ENCODE measurements at places on chromosomes 16 and 17.

DNA sequence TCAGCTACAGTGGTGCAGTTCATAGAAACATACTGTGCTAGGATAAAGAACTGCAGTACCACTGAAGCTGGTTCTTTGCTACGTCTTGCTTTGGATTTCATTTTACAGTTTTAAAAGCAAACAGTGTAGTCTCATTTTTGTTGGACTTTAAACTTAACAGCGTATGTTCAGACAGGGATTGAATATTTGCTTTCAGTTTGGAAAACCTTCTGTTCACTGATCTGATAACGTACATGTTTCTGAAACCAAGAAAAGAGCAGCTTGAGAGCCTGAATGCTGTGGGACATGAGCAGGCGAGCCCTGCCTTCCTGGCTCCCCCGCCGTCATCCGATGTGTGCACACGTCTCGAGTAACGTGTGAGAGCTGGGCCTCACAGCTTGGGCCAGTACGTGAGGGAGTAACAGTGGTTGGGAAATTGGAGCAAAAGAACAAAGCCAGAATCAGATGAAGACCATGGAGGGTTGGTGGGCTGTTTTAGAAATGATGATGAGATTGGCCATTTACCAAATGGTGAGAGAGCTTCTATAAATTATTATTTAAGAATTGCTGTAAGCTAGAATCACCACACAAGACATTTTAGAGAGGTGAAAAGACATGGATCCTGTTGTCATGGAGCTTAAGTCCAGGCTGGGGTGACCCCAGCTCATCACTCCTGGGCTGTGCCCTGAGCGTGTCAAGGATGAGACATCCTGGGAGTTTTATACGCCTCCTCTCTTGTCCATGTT lies 20.8 kb upstream of the CLEC18C start:
- DNase-seq, result no peak

DNA sequence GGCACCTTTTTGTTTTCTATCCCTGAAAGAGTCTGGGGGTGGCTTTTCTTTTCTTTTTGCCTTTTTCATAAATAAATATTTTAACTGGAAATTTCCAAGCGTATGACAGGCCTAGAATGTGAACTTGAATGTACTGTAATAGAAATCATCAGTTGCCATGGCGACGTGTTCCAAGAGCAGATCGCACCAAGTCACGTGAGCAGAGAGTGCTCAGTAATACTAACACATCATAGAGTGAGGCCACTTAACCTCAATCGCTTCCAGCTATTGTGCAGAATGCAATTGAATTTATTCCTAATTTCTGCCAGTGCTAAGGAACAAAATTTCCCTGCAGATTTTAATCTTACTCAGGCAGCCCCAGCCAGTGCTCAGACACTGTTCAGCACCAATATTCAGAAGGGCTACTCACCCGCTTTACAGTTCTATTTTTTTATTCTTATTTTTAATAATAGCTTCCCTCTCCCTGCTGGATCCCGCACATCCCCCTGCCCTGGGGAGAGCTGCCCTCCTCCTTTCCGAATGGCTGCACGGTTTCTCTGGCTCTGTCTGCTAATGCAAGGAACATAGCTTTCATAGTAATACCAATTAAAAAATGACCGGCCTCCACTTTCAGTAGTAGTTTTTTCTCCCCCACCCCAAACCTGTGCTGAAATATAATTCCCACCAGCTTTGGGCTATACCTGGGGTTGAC lies 26.2 kb upstream of the PMFBP1 start:
- peak; percentile 48 for DNase-seq

DNA sequence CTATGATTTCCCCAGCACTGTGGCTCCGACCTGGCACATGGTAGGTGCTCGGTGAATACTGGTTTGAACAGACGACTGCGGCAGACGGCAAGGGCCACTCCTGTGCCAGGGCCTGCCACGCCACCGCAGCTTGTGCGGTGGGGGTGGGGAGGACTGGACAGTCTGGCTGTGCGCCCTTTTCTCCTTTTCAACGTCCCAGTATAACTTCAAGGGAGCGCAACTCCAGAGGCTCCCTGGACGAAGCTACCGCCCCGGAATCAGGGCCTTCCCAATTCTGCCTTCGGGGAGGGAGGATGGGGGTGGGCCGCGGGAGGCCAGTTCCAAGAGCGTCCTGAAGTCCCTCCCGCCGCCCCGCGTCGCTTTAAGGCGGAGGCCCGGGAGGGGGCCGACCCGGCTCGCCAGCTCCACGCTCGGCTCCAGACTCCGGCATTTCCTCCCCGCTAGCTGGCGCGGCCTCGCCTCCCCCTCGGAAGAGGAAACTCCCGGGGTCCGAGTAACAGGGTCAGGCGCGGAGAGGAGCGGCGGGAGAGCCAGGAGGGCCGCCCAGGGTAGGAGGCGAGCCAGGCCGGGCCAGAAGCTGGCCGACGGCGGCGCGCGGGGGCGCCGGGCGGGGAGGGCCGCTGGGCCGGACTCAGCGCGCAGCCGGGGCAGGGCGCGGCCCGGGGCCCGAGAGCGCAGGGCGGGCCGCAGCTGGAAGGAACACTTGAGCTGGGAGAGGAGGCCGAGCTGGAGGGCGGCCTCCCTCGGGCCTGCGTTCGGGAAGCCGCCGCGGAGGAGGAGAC lies at the start of gene ITPRIPL2:
TSS of gene ITPRIPL2 (plus strand) at position 388 of the 782 bp plus-strand sequence. CDS start 498 bp downstream, outside the sequence.
- peak; percentile 27 for DNase-seq

GRCh38 chr17:10558049-10558448 lies 8.6 kb upstream of the MYH2 start:
- no peak for DNase-seq

- DNase-seq, result no peak
These were observed 54.9 kb upstream of the GNG13 start for GRCh38 chr16:855471-855870.

DNA sequence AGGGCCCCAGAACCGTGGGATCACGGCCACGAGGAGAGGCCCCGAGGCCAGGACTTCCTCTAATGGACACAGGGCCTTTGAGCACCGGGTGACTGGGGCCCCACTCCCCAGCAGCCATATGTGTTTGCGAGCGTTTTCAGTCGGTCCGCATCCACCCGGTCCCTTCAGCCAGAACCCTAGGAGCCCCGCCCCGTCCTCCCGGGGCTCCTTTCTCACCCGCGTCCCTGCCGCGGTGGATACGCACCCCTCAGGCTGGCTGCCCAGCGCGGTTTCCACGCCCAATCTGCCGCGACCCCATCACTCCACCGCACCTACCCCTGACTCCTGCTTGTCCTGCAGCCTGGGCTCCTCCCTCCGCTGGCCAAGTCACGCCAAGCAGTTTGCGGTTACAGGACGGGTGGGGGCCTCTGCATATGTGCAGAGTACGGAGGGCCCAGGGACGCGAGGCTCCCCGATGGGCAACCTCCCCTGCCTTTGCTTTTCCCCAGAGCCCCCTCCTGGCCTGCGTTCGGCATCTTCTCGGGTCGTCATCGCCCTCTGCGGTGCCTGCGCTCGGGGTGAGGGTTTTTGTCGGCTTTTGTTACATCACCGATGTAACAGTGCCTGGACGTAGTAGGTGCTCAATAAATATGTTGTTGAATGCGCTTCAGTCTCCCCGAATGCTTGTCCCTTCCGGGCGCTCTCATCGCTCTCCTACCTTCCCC lies 1.0 kb upstream of the TTYH2 start:
- DNase-seq, result no peak

DNA sequence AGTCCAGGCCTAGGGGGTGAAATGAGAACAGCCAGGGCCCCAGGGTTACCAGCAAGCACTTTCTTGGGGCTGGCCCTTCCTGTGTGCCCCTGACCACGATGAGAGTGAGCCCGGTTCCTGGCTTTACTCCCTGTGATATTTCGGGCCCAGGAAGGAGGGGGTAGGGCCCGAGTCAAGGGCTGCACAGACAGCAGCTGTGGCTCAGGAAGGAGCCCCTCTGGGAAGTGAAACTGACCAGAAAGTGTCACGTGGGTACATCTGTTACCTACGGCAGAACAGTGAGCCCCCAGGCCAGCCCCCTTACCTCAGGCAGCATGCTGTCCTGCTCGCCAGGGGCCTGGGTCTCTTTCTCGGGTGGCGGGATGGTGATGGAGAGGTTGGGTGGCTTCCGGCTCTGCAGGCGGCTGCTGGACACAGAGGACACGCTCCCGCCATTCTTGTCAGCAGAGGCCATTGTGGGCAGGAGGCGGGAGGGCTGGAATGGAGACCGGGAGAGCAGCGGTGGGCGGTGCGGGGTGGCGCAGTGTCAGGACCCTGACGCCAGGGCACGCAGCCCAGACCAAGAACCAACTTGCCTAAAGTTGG lies 13.8 kb downstream of the AANAT start:
- peak; percentile 34 for DNase-seq

DNA sequence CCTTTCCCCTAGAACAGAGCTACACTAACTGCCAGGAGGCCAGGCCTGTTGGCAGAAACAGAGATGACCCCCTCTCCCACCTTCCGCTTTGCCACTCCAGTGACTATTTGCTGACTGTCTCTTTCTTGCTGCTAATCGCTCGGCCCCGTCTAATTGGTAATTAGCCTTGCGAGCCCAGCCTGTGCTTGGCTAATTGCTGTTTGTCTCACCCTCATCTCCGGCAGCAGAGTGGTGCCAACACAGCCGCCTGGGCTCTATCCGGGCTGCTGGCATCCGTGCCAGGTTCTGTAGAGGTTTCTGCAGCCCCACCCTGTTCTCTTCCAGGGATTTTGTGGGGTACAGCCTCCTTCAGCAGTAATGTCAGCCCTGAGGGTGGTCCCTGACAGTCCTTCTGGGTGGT lies 27.4 kb upstream of the PHB1 start:
- DNase-seq, result no peak

DNA sequence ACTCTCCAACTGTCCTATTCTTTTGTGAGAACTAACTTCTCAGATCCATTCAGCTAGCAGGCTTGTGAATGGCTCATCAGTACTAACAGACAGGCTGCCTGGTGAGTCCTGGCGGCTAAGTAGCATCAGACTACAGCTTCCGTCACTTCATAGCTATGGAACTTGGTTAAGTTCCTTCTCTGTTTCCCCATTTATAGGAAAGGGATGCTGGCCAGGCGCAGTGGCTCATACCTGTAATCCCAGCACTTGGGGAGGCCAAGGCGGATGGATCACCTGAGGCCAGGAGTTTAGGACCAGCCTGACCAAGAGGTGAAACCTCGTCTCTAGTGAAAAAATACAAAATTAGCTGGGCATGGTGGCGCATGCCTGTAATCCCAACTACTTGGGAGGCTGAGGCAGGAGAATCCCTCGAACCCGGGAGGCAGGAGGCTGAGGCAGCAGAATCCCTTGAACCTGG lies 49.9 kb upstream of the TANGO6 start:
- no peak for DNase-seq

- no peak for DNase-seq
These were observed 6.7 kb downstream of the FOXL1 start for GRCh38 chr16:86584726-86585721.

DNA sequence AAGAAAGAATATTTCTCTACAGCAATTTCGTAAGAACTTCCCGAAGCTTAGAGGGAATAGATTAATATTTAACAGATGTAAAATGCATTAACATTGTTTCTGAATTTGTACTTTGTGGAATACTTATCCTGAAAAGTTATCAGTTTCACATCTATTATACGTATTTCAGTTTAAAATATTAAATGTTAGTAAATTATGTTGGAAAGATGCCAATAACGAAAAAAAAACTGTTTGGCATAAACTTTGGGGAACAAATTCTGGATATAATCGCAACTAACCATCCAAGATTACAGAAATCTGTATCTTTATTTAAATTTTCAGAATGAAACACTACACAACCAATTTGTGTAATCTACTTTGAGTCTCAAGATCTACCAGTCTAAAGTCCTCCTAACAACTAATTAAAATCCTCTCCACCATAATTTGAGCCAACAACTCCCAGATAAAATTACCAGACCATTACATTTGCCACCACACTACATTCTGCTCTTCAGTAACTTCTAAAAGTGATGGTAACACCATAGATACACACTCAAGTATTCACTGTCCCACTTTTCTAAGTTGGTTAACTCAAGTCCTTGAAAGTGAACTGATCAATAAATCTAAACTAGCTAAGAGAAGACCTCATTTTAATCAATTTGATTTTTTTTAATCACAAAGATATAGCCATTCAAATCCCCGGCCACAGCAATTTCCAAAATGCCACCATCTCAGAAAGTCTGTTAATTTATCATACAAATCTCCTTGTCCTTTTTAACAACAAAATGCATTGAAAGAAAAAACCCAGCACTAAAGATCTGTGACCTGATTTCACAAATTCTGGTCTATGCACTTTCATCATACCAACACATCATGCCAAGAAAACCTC lies 2.0 kb downstream of the SIAH1 start:
- no peak for DNase-seq

GRCh38 chr17:38660097-38661025 lies 14.4 kb downstream of the EPOP start:
- peak; percentile 30 for DNase-seq

DNA sequence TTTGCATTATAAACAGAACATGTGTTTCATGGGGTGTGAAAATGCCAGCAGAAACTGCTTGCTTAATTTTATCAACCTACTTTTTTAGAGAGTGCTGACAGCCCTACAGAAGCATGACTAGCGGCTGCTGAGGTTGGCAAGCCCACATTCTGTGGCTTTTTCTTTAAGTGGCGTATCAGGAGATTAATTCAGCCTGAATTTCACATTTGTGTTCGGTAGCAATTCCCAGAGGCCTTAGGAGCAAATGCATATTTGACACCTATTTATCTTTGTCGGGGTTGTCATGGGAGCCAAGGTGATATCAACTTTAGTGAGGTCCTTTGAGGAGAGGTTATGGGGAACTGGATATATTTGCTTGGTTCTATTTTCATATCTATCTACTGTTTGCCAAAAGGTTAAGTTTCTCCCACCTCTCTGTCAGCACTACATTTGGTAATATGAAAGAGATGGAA lies 140.9 kb downstream of the KCNJ2 start:
- DNase-seq, result no peak

DNA sequence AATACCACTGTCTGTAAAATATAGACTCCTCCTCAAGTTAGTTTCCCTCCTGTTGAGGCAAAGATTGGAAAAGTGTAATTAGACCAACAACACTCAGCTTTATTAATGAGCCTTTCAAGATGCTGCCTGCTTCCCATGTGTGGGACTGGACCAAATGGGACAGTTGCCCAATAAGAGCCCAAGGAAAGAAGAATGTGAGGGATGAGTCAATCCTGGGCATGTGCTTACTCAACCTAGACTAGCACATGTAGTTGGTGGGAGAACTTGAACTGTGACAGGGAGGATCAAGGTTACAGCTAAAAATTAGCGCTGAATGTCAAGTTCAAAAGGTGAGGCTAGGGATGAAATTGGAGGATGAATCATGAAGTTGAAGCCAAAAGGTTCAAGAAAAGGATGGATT lies 435.5 kb downstream of the CA10 start:
- no peak for DNase-seq

DNA sequence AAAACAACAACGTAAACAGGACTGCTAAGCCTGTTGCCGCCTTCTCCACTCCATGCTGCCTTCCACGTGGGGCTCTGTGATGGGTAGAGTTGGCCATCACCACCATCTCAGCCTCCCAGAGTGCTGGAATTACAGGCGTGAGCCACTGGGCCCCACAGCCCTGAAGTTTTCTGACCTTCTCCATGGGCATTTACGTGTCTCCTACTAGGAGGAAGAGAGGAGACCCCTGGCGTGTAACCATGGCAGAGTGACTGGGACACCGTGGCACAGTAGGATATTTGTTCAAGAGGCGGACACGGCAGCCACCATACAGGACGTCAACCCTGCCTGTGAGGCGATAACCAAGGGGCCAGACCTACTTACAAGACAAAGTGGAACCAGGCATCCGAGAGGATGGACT lies 31.1 kb downstream of the TRPV3 start:
- DNase-seq, result no peak

Data from posterior cingulate gyrus (tissue), 11 donors.